ENCODE measurements at places on chromosomes 2 and 18. TPM values are rescaled to one million over a fixed set of nuclear protein-coding genes. Genes with fewer than 3 reads are reported as not detected.

- no peak for DNase-seq
These were observed 31.1 kb downstream of the TOGARAM2 start for GRCh38 chr2:29012211-29012681.

DNA sequence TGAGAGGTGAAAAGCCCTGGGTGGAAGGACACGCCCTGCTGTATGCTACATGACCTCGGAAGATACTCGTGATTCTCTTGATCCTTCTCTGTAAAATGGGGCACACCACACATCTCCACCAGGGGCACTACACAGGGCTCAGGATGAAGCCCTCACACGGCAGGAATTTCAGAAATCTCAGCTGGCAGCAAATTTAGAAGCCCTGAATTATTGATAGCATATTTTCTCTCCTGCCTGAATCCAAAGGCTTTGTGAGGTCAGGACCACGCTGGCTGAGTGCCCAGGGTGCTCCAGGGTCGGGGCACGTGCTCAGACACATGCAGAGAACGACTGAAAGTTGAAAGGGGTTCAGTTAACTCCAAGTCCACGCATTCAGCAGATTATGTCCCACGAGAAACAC is 42.1 kb upstream of the GALR1 start:
- DNase-seq: peak; percentile 44

GRCh38 chr18:41933778-41934177 is 21.3 kb upstream of the PIK3C3 start:
- DNase-seq: no peak

DNA sequence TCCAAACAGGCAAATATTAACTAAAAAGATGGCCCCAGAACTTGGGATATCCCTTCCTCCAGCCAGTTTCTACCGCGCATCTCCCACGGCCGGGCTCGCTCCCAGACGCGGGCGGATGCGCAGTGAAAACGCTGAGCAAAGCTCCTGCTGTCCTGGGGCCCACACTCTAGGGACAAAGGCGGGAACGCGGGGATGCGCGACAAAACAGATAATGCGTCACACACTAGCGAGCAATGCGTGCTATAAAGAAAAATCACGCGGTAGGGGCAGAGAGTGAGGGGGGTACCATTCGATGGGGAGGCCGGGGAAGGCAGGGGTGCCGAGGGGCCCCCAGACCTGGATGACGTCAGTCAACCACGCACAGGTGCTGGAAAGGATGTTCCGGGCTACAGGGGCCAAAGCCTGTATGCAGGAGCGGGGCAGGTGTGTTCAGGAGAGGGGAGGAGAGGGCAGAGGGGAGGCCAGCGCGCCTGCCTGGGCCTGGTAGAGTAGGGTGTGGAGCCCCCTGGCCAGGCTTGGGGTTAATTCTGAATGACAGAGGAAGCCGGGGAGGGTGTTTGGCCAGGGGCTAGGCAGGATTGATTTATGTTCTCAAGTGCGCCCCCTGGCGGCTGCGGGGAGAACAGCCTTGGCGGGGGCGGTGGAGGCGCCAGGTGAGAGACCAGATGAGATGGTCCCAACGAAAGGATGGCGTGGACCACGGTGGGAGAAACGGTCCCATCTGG is 14.9 kb upstream of the ITM2C start:
- no peak for DNase-seq

- DNase-seq: peak; percentile 68
These were observed 91.1 kb downstream of the ACTR3 start for GRCh38 chr2:113980946-113981345.

- no peak for DNase-seq
These were observed 53.7 kb downstream of the ZBTB7C start for GRCh38 chr18:48355276-48356115.

DNA sequence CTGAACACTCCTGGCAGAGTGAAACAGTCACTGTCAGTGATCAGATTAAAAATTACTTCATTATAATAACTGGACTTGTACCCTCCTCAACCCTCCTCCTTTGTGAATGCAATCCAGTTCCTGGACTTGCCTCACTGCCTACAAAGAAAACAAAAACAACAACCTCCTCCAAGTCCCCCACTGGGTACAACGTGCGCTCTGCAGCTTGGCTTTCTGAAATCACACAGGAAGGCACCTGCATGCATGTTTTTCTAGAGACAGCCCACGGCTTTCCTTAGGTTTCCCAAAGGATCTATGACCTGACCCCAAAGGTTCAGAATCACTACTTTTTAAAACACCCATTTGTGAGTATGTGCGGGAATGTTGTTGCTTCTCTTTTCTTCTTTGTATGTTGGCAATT is 61.4 kb upstream of the TUBA3E start:
- DNase-seq: no peak

- DNase-seq: peak; percentile 88
These were observed 47.5 kb downstream of the ZNF638 start for GRCh38 chr2:71379086-71379485.

DNA sequence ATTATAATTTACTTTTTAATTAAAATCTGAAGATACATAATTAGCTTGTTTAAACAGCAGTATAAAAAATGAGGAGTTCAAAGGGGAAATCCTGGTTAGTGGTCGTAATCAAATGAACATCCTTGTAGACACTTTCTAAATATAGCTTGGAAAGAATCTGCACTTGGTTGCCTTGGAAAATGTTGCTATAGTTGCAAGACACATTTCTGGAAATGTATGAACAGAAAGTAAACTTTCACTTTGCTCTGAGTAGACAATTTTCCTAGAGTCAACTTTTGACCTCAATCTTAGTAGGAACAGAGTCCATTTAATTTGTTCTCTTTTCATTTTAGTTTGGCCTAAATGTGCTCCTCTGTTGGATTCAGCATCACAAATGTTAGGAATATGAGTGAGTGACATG is 38.3 kb downstream of the GCA start:
- DNase-seq: peak; percentile 39

GRCh38 chr2:217797661-217798069 is 205.1 kb downstream of the TNS1 start:
- no peak for DNase-seq

DNA sequence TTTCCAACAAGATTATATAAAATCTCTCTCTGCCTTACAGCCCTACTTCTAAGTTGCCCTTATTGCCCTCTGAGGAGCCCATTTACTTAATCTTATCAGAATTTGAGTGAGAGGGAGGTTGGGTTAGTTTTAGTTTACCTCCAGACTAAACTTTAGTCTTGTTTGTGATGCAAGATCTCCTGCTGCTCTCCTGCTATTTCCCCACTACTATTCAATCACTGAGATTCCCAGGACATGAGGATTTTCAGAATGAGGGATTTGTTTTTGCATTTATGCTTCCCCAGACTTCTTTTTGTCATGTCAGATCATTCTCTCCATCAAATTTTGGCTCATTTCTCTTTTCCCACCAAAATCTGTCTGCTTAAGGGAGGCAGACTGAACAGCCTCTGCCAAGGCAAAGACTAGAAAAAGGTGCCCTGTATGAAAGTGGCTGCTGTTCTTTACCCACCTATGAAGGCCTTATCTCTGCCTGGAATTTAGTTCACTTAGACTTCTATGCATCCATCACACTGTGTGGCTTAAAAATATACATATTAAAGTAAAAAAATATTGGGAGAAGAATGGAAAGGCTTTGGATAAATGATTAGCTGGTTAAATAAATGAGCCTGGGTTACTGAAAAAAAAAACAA is 401.3 kb downstream of the PID1 start:
- no peak for DNase-seq

DNA sequence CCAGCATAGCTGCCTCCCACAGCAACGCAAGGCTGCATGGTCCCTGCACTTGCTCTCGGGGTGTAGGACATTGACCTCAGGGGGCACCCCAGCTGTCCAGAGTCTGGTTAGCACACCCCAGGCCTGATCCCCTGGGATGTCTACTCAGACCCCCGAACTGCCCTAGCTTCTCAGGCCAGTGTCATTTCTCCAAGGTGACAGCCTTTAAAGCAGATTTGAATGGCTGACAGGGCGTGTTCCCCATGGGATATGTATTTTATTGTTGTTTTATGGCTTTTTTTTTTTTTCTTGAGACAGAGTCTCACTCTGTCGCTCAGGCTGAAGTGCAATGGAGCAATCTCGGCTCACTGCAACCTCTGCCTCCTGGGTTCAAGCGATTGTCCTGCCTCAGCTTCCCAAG is 40.8 kb upstream of the PTMA start:
- no peak for DNase-seq

- no peak for DNase-seq
These were observed 31.2 kb downstream of the EIF4E2 start for GRCh38 chr2:232581725-232582124.

DNA sequence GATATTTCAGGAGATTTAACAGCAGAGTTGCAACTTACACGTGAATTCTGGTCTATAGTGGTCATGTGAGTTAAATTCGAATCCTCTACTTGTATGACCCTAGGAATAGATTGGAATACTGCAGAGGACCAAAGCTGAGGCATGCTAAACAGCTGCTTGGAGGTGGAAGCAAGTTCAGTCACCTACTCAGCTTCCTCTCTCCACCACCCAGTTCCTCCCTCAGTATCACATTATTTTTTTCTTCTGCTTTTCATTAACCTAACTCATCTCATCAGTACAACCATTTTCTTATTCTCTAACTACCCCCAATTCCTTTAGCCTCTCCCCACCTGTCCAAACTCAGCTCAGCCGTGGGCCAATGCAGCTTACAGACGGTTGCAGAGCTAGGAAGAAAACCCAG is 385.5 kb downstream of the SETBP1 start:
- no peak for DNase-seq

The ITGB6 gene
- total RNA-seq: 7.6 TPM

The SNTG2 gene
- total RNA-seq: 1.9 TPM

The SCYGR4 gene
- total RNA-seq: not detected

The IL1B gene
- not detected for total RNA-seq

The PLCD4 gene
- 0.89 TPM for total RNA-seq

The CABYR gene
- total RNA-seq: 7.8 TPM

The OTOS gene
- not detected for total RNA-seq

The GYPC gene
- total RNA-seq: 26.5 TPM
